NCI-H2081 treated with DMSO at 0.1 percent for 48 hours (cell line): ENCODE measurements at places on chromosomes 1 and 21.

DNA sequence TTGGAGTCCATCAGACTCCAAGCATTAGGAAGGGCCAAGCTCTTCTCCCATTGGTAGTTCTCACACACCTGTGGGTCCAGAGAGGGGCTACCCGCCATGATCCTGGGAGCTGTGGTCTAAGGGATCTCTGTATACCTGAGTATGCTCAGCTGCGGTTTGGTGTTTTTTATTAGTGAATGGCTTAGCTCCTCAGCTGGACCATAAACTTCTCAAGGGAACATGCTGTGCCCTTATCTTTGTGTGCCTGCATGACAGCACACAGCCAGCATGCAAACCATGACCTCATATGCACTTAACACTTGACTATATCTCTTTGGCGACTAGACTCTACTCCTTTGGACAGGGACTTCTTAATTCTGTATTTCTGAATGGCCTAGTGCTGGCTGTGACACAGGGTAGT lies 94.5 kb downstream of the CD58 start:
- no peak for DNase-seq

GRCh38 chr1:26727476-26727875 lies 31.7 kb downstream of the ARID1A start:
- no peak for DNase-seq

DNA sequence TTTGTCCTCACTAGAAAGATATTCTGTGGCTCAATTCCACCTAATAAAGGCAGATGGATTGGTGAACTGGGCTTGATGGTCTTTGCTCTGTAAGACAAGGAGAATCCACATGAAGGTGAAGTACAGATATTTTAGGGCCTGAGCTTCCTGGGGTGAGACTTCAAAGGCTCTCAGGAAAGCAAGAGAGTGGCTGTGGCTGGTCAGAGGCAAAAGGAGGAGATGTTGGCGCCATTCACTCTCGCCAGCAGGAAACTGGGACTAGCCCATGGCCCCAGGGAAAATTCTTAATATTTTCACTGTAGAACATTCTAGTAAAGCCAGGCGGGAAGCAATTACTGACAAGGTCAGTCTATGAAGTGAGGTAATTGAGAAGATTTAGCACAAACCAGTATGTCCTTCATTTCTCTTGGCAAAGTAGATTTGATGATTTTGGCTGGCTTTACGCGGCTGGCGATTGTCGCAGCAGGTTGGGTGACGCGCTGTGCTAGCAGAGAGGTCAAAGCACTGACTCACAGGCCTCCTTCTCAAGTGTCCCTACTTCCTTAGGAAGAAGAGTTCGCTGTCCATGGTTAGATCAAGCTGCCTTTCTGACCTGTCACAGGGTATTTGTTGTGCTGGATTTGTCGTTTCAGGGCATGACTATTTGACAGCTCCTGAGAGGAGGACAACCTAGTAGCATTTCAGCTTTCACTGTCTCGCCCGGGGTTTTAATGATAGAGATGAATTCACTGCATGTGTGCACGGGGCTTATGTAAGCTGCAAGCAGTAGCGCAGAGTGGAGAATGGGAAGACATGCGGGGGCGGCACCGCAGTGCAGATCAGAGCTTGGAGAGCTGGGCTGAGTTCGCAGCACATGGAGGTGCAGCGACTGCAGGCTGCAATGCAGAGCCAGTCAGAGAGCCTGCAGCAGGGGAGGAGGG lies 32.7 kb downstream of the XCL1 start:
- no peak for DNase-seq

DNA sequence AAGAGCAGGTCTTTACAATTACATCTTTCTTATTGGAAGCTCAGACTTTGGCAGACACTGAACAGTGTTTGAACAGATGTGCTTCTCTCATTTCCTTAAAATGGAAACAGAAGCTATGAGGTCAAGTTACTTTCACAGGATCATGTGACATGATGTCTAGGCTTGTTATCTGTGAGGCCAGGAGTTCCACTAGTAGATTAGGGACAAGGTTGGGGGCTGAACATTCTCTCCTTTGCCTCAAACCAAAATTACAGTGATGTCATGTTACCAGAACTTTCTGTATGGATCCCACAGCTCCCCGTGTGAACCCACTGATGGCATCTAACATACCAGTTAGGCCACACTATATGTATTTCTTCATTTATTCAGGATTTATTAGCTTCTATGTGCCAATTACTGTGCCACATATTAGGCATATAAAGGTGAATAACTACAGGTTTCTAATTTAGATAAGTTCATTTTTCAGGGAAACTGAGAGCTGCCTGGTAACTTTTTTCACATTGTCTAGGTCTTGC lies 6.0 kb downstream of the DYNLT5 start:
- no peak for DNase-seq

GRCh38 chr21:45098867-45099266 lies 24.5 kb downstream of the ADARB1 start:
- DNase-seq = no peak

GRCh38 chr1:61138921-61139774 lies 56.8 kb downstream of the NFIA start:
- DNase-seq = no peak

GRCh38 chr1:227043755-227044154 lies 103.7 kb downstream of the COQ8A start:
- DNase-seq = no peak

DNA sequence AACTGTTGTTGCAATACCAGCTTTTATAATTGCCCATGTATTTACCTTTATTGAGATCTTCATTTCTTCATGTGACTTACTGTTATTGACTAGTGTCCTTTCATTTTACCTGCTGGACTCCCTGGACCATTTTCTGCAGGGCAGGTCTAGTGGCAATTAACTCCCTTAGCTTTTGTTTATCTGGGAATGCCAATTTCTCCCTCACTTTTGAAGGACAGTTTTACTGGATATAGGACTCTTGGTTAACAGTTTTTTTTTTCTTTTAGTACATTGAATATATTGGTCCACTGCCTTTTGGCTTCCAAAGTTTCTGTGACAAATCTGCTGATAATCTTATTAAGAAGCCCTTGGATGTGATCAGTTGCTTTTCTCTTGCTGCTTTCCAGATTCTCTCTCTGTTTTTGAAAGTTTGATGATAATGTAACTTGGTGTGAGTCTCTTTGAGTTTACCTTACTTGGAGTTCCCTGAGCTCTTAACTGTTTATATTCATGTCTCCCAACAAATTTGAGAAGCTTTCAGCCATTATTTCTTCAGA lies 56.9 kb downstream of the COL18A1 start:
- DNase-seq = no peak

- DNase-seq = no peak
Observed at GRCh38 chr1:19028110-19028509, 71.6 kb upstream of the IFFO2 start.

GRCh38 chr1:166200743-166201142 lies 33.9 kb upstream of the FAM78B start:
- DNase-seq = no peak

DNA sequence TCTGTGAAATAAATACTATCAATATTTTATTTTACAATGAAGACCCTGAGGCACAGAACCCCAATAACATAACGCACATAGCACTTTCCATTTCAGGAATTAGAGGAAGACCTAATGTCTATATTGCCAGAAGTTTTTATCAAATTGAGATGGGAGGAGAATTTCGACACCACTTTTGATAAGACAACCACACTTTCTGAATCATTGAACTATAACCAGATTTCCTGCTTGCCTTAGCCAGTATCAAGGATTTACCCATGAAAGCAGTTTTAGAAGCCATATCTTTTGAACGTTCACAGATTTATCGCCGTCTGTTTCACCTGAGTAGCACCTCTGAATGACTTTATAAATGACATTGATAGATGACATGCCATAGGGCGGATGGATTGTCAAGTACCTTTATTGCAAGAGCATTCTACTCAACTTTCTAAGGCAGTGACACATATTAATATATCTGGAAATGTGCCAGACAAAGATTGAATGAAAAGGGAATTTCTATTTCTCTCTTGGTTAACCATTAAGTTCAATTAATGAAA lies 768.4 kb downstream of the LTN1 start:
- DNase-seq = no peak

GRCh38 chr1:230423951-230424350 lies 2.2 kb downstream of the PGBD5 start:
- no peak for DNase-seq

GRCh38 chr1:56052041-56052440 lies 527.3 kb downstream of the PLPP3 start:
- DNase-seq = no peak

- no peak for DNase-seq
Observed at GRCh38 chr1:160638926-160639325, 7.9 kb downstream of the SLAMF1 start.

- DNase-seq = no peak
Observed at GRCh38 chr1:193070942-193071341, 11.5 kb downstream of the RO60 start.

GRCh38 chr1:71170925-71171324 lies 90.1 kb upstream of the ZRANB2 start:
- DNase-seq = no peak

- DNase-seq = no peak
Observed at GRCh38 chr1:230153641-230154296, 86.7 kb downstream of the GALNT2 start.

GRCh38 chr1:58249737-58250586 lies 296.6 kb downstream of the OMA1 start:
- no peak for DNase-seq

DNA sequence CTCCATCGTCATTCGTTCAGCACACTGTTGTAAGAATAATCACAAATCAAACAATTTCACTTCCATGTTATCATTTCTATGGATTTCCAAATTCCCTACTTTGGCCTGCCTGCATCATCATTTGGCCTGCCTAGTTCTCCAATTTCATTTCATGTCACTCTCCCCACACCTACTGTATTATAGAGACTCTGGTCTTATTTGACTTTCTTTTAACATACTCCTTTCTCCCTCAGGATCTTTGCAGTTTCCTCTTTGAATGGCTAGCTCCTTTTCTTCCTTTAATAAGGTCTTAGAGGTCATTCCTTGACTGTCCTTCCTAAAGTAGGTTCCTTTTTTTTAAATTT lies 36.3 kb upstream of the PODN start:
- DNase-seq = no peak

DNA sequence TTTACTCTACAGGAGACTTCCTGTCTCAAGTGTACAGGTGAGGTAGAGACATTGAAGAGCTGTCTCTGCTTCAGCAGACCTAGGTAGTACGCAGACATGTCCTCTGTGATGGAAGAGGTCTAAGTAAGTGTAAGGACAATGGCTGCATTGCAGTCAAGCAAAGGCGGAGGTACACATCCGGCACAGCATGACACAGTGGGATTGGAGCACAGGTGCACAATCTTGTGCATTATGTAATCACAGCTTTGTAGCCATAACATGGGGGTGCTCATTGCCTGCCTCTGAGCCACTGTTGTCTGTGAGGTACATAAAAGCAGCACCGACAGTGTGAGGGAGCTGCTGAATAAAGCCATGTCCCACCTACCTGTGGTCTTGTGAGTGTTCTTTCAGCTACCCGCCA lies 66.4 kb upstream of the CCDC190 start:
- no peak for DNase-seq

DNA sequence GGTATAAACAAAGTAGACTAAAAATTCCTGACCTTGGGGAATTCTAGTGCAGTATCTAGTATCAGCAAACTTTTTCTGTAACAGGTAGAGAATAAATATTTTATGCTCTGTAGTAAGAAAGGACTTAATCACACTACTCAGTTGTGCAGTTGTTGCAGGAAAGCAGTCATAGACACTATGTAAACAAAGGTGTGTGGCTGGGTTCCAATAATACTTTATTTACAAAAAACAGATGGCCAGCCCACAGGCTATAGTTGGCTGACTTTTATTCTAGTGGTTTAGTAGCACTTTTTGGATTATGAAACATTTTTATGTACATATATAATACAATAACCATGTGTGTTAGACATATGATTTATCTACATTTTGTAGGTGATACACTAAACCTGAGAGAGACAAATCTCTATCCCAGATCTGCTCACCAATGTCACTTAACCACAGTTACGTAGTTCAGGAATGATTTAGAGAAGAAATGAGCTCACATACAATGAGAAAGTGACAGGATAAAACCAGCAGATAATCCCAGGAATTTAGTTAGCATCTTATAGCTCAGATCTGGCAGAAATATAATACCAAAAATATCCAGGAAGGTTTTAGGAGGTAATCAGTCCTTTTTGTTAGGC lies 56.1 kb downstream of the MIER1 start:
- no peak for DNase-seq

- DNase-seq = no peak
Observed at GRCh38 chr1:230117694-230118093, 50.7 kb downstream of the GALNT2 start.

- no peak for DNase-seq
Observed at GRCh38 chr1:183327434-183328290, 90.5 kb downstream of the NMNAT2 start.

GRCh38 chr1:177186639-177187038 lies 15.9 kb downstream of the BRINP2 start:
- no peak for DNase-seq

GRCh38 chr1:212457740-212458338 lies 25.1 kb downstream of the NENF start:
- DNase-seq = no peak

- DNase-seq = no peak
Observed at GRCh38 chr1:53621144-53621543, 117.8 kb downstream of the GLIS1 start.

- no peak for DNase-seq
Observed at GRCh38 chr1:83990734-83991133, 8.2 kb downstream of the TTLL7 start.

- DNase-seq = no peak
Observed at GRCh38 chr21:14862794-14863720, 201.7 kb downstream of the NRIP1 start.

GRCh38 chr1:198756470-198756869 lies 117.6 kb downstream of the PTPRC start:
- DNase-seq = no peak

GRCh38 chr21:41370840-41371684 lies 9.2 kb downstream of the MX2 start:
- no peak for DNase-seq

DNA sequence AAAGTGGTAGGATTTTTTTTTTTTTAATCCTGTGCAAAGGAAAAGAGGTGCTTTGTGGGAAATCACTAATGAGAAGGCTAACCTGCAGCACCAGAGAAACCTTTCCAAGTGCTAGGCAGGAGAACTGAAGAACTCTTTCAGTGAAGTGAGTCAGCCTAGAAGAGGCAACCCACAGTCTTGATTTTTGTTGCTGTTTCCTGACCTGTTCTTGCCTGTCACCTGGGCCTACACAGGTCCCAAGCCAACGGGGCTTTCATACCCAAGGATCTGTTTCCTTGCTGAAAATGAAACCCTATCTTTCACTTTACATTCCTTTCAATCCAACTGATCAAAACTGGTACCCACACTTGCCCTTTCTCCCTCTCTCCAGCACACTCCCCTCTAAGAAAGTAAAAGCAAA lies 7.1 kb upstream of the IKBKE start:
- no peak for DNase-seq

DNA sequence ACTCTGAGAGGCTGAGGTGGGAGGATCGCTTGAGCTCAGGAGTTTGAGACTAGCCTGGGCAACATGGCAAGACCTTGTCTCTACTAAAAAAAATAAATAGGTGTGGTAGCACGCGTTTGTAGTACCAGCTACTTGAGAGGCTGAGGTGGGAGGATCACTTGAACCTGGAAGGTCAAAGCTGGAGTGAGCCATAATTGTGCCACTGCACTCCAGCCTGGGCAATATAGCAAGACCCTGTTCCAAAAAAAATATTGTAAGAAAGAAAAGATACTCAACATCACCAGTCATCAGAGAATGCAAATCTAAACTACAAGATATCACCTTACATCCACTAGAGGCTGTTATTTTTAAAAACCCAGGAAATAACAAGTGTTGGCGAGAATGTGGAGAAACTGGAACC lies 32.5 kb downstream of the ZNF644 start:
- DNase-seq = no peak

- DNase-seq = no peak
Observed at GRCh38 chr1:103416681-103417286, 108.7 kb upstream of the RNPC3 start.
